Smooth muscle cell of trachea (primary cell): ENCODE measurements at places on chromosomes 1 and 21. TPM values are rescaled to one million over a fixed set of nuclear protein-coding genes. Genes with fewer than 3 reads are reported as not detected.

VWA5B1 gene
- total RNA-seq, result not detected in 2 replicates

MROH7 gene
- under 0.01 and 0.50 TPM in 2 replicates for total RNA-seq

SIM2 gene
- total RNA-seq, result 0.17 TPM in 1 of 2 replicates, not detected in the other

SLC45A1 gene
- 1.2 and 4.8 TPM in 2 replicates for total RNA-seq

DNASE2B gene
- total RNA-seq, result not detected in 2 replicates

RNU1-1 gene
- under 0.01 TPM in 2 replicates for total RNA-seq

LCE2C gene
- total RNA-seq, result not detected in 2 replicates

FMOD gene
- 1.6 and 8.1 TPM in 2 replicates for total RNA-seq

ASPM gene
- total RNA-seq, result 2.0 and 60.8 TPM in 2 replicates

UTS2 gene
- total RNA-seq, result not detected in 2 replicates

FAM131C gene
- 0.15 and 0.50 TPM in 2 replicates for total RNA-seq

ST6GALNAC5 gene
- 0.17 and 0.44 TPM in 2 replicates for total RNA-seq

HPCA gene
- not detected in 2 replicates for total RNA-seq

HTR6 gene
- under 0.01 TPM in 1 of 2 replicates, not detected in the other for total RNA-seq

TTC24 gene
- total RNA-seq, result not detected in 2 replicates

ZNF648 gene
- not detected in 2 replicates for total RNA-seq

ALPL gene
- total RNA-seq, result 0.87 and 13.9 TPM in 2 replicates

TCEANC2 gene
- 4.5 and 5.8 TPM in 2 replicates for total RNA-seq

FMO1 gene
- total RNA-seq, result 0.29 and 0.66 TPM in 2 replicates

PTPRC gene
- under 0.01 TPM in 1 of 2 replicates, not detected in the other for total RNA-seq
